GM23338 (cell line): ENCODE measurements at places on chromosomes 4 and X.

DNA sequence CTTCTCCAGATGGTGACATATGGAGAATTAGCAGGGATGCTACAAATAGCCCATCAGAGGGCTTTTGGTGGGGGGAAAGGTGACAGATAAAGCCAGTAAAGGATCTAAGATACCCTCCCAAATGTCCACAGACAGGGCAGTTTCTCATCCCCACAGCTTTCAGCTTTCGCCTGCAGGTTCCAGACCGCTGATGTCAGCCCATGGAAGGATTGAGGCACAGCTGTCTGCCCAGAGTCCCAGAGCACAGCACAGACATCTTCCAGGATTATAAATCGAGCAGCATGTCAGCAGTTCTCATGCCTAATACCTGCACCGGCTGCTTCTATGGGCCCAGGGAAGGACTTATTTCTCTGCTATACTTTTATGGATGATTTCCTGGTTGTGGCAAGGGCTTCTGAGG lies 96.7 kb upstream of the MXRA5 start:
- no peaks in the 10 kb centered on the region for H3K4me1 ChIP-seq
- H3K27me3 ChIP-seq = no peaks in the 10 kb centered on the region
- DNase-seq = no peak
- no peak overlapping the region for H3K27ac ChIP-seq
- H3K36me3 ChIP-seq = no peaks in the 10 kb centered on the region

- H3K27ac ChIP-seq = no peak overlapping the region
- no peak for DNase-seq
- no peaks in the 10 kb centered on the region for H3K36me3 ChIP-seq
- no peaks in the 10 kb centered on the region for H3K27me3 ChIP-seq
- H3K4me3 ChIP-seq = no peak overlapping the region
- no peaks in the 10 kb centered on the region for H3K4me1 ChIP-seq
These were observed 169.9 kb upstream of the RBPJ start for GRCh38 chr4:26150948-26151347.

DNA sequence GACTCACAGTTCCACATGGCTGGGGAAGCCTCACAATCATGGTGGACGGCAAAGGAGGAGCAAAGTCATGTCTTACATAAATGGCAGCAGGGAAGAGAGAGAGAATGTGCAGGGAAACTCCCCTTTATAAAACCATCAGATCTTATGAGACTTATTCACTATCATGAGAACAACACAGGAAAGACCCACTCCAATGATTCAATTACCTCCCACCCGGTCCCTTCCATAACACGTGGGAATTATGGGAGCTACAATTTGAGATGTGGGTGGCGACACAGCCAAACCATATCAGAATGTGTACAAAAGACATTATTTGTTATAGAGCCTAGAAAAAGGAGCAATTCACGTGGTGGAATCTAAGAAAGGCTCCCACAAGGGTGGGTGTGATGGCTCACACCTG lies 10.8 kb upstream of the HERC6 start:
- no peaks in the 10 kb centered on the region for H3K36me3 ChIP-seq
- H3K4me3 ChIP-seq = no peak overlapping the region
- H3K27me3 ChIP-seq = no peaks in the 10 kb centered on the region
- no peaks in the 10 kb centered on the region for H3K4me1 ChIP-seq

DNA sequence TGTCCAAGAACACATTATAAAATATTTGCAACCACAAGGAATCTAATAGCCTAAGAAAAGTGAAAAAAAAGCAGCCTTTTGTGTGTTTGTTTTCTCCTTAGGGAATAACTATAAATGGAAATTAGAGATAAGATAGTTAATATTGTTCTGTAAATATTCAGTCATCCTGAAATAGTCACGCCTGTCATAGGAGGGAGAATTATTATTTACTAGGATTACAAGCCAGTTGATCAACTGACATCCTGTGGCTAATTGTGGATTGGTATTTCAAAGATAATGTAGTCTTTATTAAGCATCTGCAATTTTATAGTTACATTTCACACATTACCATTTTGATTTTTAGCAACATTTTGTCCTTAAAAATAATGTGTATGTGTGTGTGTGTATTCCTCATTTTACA lies 118.6 kb downstream of the CCSER1 start:
- H3K27me3 ChIP-seq = no peaks in the 10 kb centered on the region
- H3K4me3 ChIP-seq = no peak overlapping the region
- no peaks in the 10 kb centered on the region for H3K36me3 ChIP-seq
- H3K27ac ChIP-seq = no peak overlapping the region

GRCh38 chrX:152832520-152832919 lies 1.7 kb downstream of the NSDHL start:
- no peaks in the 10 kb centered on the region for H3K27me3 ChIP-seq
- H3K4me1 ChIP-seq = no peaks in the 10 kb centered on the region; the same call in none of the 2 replicates
- no peak overlapping the region for H3K27ac ChIP-seq
- H3K4me3 ChIP-seq = 0 out of 2 replicates have a peak overlapping the region, but pooled peaks have one; percentile 75

GRCh38 chr4:137124278-137124932 lies 407.9 kb downstream of the PCDH18 start:
- no peak overlapping the region for H3K4me3 ChIP-seq
- no peaks in the 10 kb centered on the region for H3K27me3 ChIP-seq
- H3K36me3 ChIP-seq = no peaks in the 10 kb centered on the region
- no peaks in the 10 kb centered on the region for H3K4me1 ChIP-seq
- DNase-seq = peak; percentile 65

DNA sequence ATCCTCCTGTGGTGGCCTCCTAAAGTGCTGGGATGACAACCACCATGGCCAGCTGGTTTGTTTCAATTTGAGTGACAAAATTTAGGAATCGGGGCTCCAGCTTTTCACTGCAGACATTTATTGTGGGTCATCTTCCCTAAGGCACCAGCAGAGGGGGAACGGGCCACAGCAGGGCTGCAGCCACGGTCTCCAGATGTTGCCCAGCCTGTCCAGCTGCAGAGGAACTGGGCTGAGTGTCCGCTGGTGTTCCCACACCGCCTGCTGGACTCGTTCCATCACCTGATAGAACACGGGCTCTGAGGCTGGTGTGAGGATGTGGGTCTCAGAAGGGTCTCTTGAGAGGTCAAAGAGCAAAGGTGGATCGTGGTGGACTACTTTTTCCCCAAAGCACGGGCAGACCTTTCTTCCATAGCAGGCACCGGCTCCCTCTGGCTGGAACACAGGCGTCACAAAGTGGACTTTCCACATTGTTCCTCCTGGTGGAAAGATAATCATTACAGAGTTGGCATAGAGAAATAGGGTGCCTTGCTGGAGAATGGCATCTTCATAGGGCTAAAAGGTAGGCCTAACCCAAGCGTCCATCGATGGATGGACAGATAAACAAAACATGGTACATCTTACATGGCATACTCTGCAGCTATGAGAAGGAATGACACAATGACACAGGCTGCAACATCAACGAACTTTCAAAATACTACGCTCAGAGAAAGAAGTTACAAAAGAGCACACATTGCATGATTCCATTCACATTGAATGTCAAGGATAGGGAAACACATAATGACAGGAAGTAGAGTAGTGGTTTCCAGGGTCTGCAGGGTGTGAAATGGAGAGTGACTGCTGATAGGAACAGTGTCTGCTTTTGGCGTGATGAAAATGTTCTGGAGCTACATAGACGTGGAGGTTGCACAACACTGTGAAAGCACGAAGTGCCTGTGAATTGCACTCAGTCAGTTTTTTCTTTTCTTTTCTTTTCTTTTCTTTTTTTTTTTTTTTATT lies 5.9 kb upstream of the ARSD start:
- H3K27ac ChIP-seq = no peak overlapping the region
- H3K4me1 ChIP-seq = peaks cover 8% of the 10 kb centered on the region
- no peaks in the 10 kb centered on the region for H3K36me3 ChIP-seq

- no peak overlapping the region for H3K27ac ChIP-seq
- DNase-seq = no peak
- no peaks in the 10 kb centered on the region for H3K27me3 ChIP-seq
- H3K36me3 ChIP-seq = no peaks in the 10 kb centered on the region
- no peaks in the 10 kb centered on the region for H3K4me1 ChIP-seq
- H3K4me3 ChIP-seq = no peak overlapping the region
These were observed 134.2 kb upstream of the PAQR3 start for GRCh38 chr4:79073471-79073870.

DNA sequence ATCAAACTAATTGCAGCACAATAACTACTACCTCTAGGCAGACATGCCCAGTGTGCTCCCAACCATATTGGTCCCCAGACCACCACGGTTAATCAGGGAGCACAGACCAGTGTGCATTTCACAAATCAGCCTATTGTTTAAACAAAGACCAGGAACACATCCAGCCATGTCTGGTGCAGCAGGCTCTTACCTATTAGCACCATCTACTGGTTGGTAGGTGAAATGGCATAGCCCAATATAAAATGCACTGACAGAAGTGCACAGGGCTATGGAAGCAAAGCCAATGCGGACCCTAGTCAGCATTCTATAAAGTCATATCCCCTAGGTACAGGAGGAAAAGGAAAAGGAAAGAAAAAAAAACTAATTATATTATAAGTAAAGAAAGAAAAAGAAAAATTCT lies 15.5 kb upstream of the CYLC1 start:
- no peaks in the 10 kb centered on the region for H3K36me3 ChIP-seq
- no peaks in the 10 kb centered on the region for H3K4me1 ChIP-seq
- DNase-seq = peak; percentile 40
- no peaks in the 10 kb centered on the region for H3K27me3 ChIP-seq
- no peak overlapping the region for H3K27ac ChIP-seq

- peak; percentile 22 for DNase-seq
- no peak overlapping the region for H3K27ac ChIP-seq
- H3K4me1 ChIP-seq = no peaks in the 10 kb centered on the region
These were observed 139.2 kb upstream of the AADAT start for GRCh38 chr4:170229006-170229405.

GRCh38 chr4:162163892-162164759 lies at the start of gene FSTL5:
TSS of gene FSTL5 (minus strand) at chr4:162164000. CDS start at chr4:162111396, 52,604 bp downstream.
- H3K36me3 ChIP-seq = no peaks in the 10 kb centered on the region
- H3K27ac ChIP-seq = no peak within 1 kb of the TSS
- peak within 1 kb of the TSS; percentile 76 for H3K4me3 ChIP-seq
- no peaks in the 10 kb centered on the region for H3K27me3 ChIP-seq
- peak; percentile 99 for DNase-seq

- H3K4me1 ChIP-seq = no peaks in the 10 kb centered on the region
- no peak overlapping the region for H3K4me3 ChIP-seq
- H3K27me3 ChIP-seq = no peaks in the 10 kb centered on the region
- H3K27ac ChIP-seq = no peak overlapping the region
- DNase-seq = no peak
These were observed 90.3 kb downstream of the COMMD8 start for GRCh38 chr4:47373174-47373573.

DNA sequence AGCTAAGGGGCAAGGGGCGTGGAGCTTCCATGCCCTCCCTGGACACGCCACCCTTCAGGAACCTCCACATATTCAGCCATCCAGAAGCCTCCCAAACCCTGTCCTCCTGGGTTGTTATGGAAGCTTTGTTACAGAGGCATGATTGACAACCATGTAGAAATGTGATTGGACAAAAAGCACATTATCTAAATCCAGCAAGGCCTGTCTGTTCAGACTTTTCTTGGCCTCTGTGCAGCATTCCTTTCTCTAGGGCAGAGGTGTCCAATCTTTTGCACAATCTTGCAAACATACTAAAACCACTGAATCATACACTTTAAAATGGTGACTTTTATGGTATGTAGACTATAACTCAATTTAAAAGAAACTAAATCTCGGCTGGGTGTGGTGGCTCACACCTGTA lies 12.7 kb downstream of the STEEP1 start:
- no peaks in the 10 kb centered on the region for H3K27me3 ChIP-seq
- H3K4me1 ChIP-seq = no peaks in the 10 kb centered on the region
- no peaks in the 10 kb centered on the region for H3K36me3 ChIP-seq
- no peak overlapping the region for H3K4me3 ChIP-seq
- DNase-seq = no peak

- H3K27ac ChIP-seq = no peak overlapping the region
- no peak overlapping the region for H3K4me3 ChIP-seq
These were observed 23.8 kb downstream of the DDIT4L start for GRCh38 chr4:100166297-100167039.

- peak overlapping the region; percentile 80 for H3K27ac ChIP-seq
- no peaks in the 10 kb centered on the region for H3K27me3 ChIP-seq
- H3K36me3 ChIP-seq = peaks cover 6% of the 10 kb centered on the region
- DNase-seq = no peak
- peak overlapping the region; percentile 85 for H3K4me3 ChIP-seq
These were observed 1.4 kb downstream of the DDX3X start for GRCh38 chrX:41335198-41335957.

DNA sequence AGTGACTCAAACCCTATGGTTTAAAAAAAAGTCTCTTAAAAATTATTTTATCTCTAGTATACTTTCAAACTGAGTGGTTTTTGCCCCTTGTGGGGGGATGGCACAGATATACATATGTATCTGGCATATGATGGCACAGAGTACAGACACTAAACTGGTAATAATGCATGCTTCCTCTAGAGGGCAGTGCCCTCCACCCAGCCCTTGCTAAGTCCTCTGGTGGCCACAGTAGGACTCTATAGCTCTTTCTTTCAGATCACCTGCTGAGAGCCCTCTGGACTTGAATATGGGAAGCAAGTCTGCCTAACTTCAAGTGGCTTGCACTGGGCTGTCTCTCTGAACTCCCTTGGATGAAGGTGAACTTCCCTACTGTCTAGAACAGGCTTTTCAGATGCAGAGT lies 66.3 kb downstream of the TSPAN7 start:
- no peak overlapping the region for H3K27ac ChIP-seq
- no peaks in the 10 kb centered on the region for H3K36me3 ChIP-seq
- DNase-seq = peak; percentile 76
- no peak overlapping the region for H3K4me3 ChIP-seq
- no peaks in the 10 kb centered on the region for H3K27me3 ChIP-seq

- no peak overlapping the region for H3K27ac ChIP-seq
- no peak for DNase-seq
- no peaks in the 10 kb centered on the region for H3K27me3 ChIP-seq
- peaks cover 56% of the 10 kb centered on the region for H3K36me3 ChIP-seq
- no peak overlapping the region for H3K4me3 ChIP-seq
- no peaks in the 10 kb centered on the region for H3K4me1 ChIP-seq
These were observed 21.1 kb downstream of the NOP14 start for GRCh38 chr4:2942037-2942531.

DNA sequence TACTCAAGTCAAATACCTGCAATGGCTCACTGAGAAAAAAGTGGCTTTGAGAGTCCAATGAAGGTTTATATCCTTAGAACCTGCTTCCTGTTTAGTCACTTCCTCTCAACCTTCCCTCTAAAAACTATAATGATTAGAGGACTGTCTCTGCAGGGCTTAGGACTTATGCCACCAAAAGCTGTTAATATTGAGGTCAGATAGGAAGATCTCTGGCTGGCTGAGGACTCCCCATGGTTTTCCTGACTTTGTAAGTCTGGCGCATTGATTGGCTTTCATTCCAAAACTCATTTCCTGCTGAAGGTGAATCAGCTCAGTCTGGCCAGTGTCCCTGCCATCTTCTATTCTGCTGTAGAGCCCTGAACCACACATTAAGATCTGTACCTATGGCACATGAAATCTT lies 140.9 kb upstream of the ANK2 start:
- peaks cover 4% of the 10 kb centered on the region; the same call in 1 of the 2 replicates for H3K4me1 ChIP-seq
- no peaks in the 10 kb centered on the region for H3K27me3 ChIP-seq
- H3K4me3 ChIP-seq = no peak overlapping the region
- peak; percentile 26 for DNase-seq
- H3K27ac ChIP-seq = no peak overlapping the region

DNA sequence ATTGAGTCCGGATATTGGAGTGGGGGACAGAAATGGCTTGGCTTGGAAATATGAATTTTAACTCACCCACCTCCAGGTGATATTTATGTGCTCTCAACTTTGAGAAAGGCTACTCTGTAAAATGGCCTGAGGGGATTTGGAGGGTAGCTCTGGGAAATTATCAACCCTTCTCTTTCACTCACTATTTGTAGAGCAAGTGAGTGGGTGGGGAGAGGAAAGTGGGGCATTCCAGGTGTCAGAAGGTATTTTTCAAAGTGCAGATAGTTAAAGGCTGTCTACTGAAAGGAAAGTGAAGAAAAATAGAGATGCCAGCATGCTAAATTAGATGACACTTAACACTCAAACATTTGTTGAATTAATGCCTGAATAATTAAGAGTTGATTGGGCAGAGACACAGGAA lies 44.1 kb downstream of the TMEM164 start:
- H3K27me3 ChIP-seq = no peaks in the 10 kb centered on the region
- peaks cover 16% of the 10 kb centered on the region for H3K4me1 ChIP-seq
- no peaks in the 10 kb centered on the region for H3K36me3 ChIP-seq
